Colonic mucosa (tissue), 4 donors: ENCODE measurements at places on chromosomes 3 and 15.

GRCh38 chr15:57045741-57046382, 127.4 kb downstream of the TCF12 start:
- DNase-seq, result no peak

DNA sequence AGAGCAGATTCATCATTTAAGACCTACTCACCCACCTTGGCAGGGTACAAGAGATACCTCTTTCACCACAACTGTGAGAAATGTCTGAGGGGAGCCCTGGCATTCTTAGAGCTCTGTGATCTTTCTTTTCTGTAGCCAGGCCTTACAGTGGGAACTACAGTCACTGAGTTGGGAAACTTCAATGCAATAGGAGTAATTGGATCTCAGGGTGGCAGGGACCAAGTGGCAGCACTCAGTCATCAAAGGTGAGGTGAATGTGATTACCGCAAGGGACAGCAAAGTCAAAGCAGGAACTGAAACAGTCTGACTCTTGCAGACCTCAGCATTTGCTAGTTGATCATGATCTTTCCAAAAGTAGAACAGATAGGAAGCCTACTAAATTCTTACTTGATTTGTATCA, 7.2 kb upstream of the MCF2L2 start:
- DNase-seq, result no peak

GRCh38 chr3:158355623-158356588, 215.1 kb upstream of the MLF1 start:
- DNase-seq, result no peak

GRCh38 chr3:181358562-181358961, 353.2 kb upstream of the SOX2 start:
- DNase-seq, result no peak

GRCh38 chr3:168422843-168423242, 327.1 kb upstream of the GOLIM4 start:
- no peak for DNase-seq

- peak; percentile 51 for DNase-seq
Observed at GRCh38 chr15:72965671-72966070, 86.6 kb upstream of the NEO1 start.

- peak; percentile 76 for DNase-seq
Observed at GRCh38 chr3:71103430-71103921, 480.1 kb downstream of the FOXP1 start.

DNA sequence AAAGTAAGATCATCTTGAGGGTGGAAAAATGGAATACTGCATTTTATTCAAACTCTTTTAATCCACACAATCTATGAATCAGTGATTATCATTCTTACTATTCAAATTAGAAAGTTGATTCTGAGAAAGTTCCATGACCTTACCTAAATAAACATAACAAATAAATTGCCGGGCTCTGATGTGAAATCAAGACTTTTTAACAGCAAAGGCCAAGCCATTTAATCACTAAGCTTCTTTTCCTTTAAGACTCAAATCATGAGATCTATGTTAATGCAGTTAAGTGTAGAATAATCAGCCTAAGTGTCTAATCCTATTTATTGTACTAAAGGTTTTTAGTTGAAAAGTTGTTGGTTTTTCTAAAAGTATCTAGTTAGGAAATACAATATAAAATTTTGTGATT, 857.0 kb downstream of the SI start:
- no peak for DNase-seq

GRCh38 chr3:196063456-196063855, 18.4 kb downstream of the TFRC start:
- no peak for DNase-seq

DNA sequence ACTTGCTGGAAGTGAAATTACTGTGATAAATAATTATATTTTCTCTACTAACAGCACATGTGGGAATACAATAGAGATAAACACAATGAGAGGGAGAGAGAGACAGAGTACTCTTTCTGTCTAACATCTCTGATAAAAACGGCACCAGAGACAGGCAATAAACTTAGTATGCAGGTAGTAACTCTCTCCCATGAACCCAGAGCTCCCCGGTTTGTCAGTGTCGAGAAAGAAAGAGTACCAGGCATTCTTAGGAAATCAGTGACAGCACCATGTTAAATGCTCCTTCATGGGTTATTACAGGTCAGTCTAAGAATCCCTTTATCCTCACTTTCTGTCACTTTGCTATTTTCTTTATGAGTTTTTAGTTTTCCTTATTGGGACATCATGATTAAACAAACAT, 110.7 kb upstream of the EPHA3 start:
- DNase-seq, result no peak

DNA sequence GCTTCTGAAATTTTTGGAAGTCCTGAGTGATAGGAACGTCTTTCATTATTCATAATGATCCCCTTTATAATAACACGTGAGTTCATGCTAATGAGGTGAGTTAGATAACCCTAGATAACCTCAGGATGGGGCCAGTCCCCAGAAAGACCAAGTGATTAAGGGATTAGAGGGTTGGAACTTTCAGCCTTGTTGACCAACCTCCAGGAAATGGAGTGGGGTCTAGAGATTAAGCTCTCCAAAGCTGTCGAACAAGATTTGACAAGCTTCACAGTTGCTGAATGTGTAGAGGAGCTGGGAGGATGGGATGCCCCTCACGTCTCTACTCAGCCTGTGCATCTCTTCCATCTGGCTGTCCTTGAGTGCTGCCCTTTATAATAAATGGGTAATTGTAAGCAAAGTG, 107.1 kb downstream of the ZMAT3 start:
- DNase-seq, result no peak
